SK-MEL-5 (cell line): ENCODE measurements at places on chromosomes 3 and 15. TPM values are rescaled to one million over a fixed set of nuclear protein-coding genes. Genes with fewer than 3 reads are reported as not detected.

DNA sequence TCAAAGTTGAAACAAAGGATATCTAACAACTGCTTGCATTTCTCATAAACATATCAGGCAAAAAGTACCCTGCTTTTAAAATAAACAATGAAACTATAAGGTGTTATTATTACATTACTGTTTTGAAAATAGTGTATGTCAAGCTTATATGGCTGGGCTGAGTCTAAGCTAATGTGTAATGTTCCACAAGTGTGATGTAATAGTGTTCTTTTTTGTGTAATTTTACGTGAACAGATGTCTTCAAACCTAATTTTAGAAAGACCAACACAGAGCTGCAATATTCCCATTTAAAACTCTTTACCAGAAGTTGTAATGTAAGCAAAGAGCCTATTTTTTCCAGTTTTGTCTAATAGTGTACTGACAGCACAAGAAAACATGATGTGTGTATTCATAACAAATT lies 34.0 kb downstream of the MINDY2 start:
- no peak for DNase-seq

DNA sequence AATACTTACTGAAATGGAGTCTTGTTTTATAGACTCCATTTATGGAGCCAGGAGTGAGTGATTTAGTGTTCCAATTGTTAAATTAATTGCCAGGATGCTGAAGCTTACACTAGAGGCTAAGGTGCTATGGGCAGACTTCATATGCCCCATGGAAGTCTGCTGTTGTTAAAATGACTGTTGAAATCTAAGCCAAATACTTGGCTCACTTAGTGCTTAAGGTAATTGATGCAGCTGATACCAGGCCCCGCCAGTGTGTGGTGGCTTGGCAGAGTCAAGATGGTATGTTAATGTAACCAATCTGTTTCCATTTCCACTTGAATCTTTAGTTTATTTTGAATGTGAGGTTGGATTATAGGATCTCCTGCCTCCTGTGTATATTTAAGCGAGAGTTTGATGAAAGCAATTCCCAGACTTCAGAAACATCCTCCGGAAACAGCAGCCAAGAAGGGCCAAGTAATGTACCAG lies 187.1 kb downstream of the ITPR1 start:
- DNase-seq, result no peak

Gene GOLGA6L7
- total RNA-seq, result not detected in 2 replicates

Gene SLC24A5
- 423 and 457 TPM in 2 replicates for total RNA-seq

- no peak for DNase-seq
These were observed 36.5 kb upstream of the BCL2A1 start for GRCh38 chr15:80007532-80007931.

Gene CA12
- 17.4 and 19.2 TPM in 2 replicates for total RNA-seq

GRCh38 chr3:24390169-24391130 lies 104.2 kb downstream of the THRB start:
- no peak for DNase-seq

DNA sequence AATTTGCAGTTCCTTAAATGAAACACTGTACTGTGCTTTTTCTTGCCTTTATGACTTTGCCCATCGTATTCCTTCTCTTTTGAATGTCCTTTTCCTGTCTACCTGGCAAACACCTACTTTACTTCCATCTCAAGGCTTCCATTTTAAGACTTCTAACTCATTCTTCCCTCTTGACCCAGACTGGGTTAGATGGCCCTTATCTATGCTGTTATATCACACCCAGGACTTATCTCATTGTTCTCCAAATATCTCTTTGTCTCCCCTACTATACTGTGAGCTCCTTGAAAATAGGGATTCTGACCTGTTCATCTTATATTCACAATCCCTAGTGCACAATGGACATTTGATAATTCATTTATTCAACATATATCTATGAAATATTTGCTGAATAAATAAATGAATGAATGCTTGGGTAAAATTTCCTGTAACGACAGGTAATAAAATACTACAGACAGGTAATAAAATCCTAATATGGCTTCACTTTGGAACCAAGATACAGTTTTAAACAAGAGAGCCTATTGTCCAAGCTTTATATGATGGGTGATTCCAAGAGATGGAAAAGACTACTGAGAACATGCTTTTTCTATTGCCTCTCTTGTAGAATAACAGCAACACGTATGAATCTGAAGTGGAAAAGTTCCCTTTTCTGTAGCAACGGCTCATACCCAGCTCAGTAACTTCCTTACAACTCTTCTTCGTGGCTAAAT lies 22.7 kb downstream of the EFL1 start:
- DNase-seq, result no peak

- DNase-seq, result no peak
These were observed 130.2 kb upstream of the LMOD3 start for GRCh38 chr3:69252631-69253030.

GRCh38 chr3:71718072-71718471 lies 7.1 kb downstream of the EIF4E3 start:
- no peak for DNase-seq

Gene ZDHHC23
- total RNA-seq, result 3.9 and 5.4 TPM in 2 replicates

DNA sequence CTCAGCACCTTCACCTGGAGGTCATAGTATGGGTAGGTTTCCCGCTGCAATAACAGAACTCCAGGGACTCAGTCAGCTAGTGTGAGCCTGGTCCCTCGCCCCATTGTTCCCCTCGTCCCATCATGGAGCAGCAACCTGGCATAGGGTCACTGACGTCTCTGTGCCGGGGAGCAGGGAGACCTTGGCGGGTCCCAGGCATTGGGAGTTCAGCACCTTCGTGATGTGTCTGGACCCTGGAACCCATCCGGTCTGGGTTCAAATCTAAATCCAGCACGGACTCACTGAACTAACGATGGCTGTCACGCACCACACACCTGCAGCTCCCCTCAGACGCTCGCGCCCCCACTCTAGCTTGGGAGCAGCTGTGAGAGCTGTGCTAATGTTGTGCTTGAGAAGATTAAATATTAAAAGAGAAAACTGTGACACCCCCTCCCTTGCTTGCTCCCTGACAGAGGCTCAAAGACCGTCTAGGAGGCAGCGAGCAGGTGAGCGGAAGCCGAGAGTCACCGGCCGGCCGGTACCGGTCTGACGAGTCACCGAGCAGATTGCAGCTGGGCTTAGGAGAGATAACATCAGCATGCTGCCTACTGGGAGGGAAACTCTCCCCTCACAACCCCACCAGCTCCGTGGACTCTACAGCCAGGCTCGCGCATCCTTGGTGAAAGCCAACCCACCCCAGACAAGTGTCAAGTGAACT lies 742 bp downstream of the PLA2G4F start:
- DNase-seq, result no peak

DNA sequence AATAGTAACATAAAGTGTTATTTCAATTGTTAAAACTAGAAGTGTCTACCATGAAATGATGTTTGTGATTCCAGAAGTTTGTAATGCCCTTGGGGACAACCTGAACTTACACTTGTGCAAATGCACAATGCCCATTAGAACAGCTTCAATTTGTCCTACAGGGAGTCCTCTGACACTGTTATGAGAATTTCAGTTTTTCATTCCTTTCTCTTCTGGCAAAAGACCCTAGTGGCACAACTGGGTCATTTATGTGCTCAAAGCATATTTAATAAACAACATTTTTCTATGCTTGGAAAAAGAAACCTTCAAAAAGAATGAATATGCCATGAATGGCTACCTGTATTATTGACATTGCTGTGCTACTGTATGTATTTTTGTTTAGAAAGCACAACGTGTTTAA lies at the start of gene OR5H1:
Gene OR5H1, plus strand, starts transcription at position 301 of the 400 bp plus-strand sequence. CDS start 1,977 bp downstream, outside the sequence.
- DNase-seq, result no peak

DNA sequence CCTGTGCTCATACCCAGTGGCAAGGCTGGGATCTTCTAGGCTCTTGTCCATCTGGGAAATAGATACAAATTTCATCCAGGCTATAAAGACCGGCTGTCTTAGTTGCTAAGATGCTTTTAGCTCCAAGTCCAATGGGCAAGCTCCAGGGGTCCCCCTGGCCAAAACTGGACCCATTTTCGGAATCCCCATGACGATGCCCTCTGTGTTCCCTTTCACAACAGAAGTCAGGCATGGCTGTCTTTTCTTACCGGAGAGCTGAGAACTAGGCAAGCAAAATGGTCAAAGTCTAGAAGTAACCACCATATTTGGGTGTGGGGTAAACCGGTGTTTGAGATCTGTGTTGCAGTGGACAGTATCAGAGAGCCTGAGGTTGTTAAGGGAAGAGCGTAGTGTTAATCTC lies 1.0 kb downstream of the GLYCTK start:
- DNase-seq, result no peak

DNA sequence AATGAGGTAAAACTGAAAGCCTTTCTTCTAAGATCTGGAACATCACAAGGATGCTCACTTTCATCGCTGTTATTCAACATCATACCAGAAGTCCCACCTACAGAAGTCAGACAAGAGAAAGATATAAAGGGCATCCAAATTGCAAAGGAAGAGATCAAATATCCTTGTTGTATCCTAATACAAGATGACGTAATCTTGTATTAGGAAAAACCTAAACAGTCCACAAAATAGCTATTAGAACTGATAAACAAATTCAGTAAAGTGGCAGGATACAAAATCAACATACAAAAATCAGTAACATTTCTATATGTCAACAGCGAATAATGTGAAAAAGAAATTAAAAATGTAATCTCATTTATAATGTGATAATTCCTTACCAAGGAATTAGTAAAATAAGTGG lies 195.1 kb upstream of the CBLB start:
- no peak for DNase-seq

DNA sequence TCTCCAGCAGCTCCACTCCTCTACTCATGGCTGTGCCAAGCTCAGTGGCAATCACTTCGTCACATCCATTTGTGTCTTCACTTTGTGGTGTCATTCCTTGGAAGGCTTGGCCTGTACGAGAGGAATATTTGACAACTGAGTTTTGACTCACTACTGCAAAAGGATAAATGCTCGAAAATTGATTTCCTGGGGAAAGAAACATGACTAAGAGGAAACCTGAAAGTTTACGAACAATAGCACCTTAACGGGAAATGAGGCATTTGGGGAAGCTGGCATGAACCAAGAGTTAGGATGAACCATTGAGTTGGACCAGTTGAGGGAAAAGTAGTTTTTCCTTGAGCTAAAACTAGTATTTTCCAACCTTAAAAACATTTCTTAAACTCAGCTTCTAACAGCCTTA lies 74.2 kb upstream of the ABHD17C start:
- no peak for DNase-seq

DNA sequence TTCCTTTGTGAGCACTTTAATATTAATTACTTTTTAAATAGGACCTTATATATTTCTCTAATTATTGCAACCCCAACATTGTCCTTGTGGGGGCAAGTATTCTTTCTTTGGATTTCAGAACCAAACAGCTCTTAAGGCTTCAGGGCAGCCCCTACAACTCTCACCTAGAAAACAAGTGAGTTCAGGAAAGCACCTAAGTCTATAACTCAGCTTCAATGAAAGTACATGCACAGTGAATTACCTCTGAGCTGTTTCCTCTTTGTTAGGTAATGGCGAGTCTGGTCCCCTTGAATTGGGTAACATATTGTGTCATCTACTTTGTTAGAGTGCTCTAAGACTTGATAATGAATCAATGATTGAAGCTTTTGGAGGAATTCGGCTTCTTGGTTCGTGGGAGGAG lies 545.7 kb downstream of the NLGN1 start:
- no peak for DNase-seq

DNA sequence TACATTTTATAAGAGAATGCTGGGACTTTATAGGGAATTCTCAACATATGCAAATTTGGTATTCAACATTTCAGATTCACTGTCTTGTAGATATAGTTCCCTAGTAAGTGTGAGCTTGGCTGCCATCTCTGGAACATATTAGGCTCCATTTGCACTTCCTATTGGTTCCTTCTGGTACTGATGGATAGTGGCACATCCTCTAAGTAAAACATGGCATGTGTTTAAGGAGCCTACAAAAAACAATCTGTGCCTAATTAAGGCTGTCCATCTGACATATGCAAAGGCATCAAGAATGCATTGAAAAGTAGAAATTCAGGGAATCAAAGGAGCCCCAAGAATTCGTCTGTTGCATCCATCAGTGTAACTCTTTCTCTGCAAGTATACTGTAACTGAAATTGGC lies 344.1 kb downstream of the UNC13C start:
- no peak for DNase-seq

Gene CKMT1B
- 55.2 and 55.6 TPM in 2 replicates for total RNA-seq

GRCh38 chr3:186760141-186760833 lies 23.1 kb upstream of the EIF4A2 start:
- no peak for DNase-seq

DNA sequence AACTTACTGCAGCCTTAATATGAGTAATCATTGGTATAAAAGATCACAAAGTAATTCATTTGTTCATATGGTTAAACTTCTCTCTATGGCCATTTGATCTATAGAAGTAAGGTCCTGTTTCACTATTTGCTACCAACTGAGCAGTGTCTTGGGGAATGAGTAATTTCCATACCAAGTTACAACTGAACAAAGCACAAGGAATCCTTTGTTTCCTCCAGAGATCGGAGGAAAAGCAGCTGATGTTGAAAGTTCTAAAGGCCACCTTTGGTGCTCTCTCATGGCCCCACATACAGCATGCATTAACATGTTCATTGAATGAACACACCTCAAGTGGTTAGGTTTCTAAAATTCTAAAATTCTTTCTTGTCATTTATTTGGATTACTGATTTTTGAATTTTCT lies 7.1 kb upstream of the CNTN3 start:
- peak; percentile 85 for DNase-seq

DNA sequence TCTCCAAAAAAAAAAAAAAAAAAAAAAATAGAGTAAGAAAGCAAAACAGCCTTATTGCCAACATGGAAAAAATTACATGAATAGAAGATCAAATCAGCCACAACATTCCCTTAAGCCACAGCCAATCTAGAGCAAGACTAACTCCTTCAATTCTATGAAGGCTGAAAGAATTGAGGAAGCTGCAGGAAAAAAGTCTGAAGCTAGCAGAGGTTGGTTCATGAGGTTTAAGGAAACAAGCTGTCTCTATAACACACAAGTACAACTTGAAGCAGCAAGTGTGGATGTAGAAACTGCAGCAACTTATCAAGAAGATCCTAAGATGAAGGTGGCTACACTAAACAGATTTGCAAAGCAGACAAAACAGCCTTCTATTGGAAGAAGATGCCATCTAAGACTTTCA lies 9.3 kb downstream of the PARL start:
- DNase-seq, result no peak

Gene CNTN4
- total RNA-seq, result not detected in 2 replicates

- DNase-seq, result no peak
These were observed 183.4 kb upstream of the TOPAZ1 start for GRCh38 chr3:44058022-44058867.

- no peak for DNase-seq
These were observed 21.1 kb downstream of the CCPG1 start for GRCh38 chr15:55387027-55387426.
